ENCODE measurements at places on chromosomes 7 and 10.

- DNase-seq = peak; percentile 40
These were observed 13.0 kb upstream of the DHTKD1 start for GRCh38 chr10:12055732-12056131.

DNA sequence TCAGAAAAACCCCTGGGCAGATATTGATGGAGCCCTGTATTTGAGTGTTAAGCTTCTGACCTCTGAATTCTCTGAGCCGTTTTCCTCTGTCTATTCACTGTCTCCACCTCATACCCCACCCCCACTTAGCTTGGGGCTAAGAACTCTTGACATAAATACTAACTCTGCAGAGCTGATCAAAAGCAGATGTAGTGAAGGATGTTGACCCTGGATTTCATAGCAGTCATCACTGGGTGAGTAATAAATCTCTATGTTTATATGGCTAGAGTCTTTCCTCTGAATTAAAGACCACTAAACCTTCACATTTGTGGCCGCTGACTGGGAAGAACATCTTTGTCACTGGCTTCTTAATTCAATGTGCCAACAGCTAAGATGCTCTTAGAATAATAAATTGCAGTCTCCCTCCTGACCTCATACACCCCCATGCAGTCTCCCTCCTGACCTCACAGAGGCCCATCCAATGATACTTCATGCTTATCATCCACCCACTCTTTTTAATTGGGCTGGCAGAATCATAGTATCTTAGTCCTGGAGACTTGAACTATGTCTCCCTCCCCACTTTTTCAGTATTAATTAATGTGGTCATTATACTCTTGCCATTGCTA lies 78.0 kb upstream of the MACROH2A2 start:
- no peak for DNase-seq

- peak; percentile 57 for DNase-seq
These were observed 181.7 kb downstream of the PLXNA4 start for GRCh38 chr7:132394283-132395198.

DNA sequence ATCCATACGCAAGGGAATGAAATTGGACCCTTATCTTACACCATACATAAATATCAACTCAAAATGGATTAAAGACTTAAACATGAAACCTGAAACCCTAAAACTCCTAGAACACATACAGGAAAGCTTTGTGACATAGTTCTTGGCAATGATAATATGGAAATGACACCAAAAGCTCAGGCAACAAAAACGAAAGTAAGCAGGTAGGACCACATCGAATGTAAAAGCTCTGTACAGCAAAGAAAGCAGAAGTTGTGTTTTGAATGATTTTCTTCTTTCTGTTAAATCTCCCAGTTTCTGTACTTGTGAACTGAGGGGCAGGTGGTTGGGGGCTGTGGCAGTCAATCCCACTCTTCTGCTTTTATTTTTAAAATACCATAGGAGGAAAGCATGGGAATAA lies 368.4 kb upstream of the PODXL start:
- no peak for DNase-seq

DNA sequence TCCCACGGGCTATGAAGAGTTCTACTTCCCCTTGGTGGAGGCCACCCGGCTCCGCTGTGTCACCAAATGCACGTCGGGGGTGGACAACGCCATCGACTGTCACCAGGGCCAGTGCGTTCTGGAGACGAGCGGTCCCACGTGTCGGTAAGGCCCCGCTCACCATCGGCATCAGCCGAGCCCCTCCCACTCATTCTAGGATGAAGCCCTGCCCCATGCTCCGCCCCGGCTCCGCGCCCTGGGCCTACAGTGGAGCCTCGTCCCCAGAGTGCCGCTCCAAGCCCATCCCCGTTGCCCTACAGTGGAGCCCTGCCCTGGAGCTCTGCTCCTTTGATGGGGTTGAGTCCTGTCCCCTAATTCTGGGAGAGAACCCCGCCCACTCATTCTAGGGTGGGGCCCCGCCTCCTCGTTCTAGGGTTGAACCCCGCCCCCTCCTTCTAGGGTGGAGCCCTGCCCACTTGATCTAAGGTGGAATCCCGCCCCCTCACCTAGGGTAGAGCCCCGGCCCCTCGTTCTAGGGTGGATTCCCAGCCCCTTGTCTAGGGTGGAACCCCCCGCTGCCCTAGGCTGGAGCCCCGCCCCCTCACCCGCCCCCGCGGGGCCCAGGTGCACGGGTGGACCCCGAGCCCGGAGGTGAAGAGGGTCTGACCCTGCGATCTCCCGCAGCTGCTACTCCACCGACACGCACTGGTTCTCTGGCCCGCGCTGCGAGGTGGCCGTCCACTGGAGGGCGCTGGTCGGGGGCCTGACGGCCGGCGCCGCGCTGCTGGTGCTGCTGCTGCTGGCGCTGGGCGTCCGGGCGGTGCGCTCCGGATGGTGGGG lies 3.4 kb upstream of the MUC12 start:
- peak; percentile 88 for DNase-seq

DNA sequence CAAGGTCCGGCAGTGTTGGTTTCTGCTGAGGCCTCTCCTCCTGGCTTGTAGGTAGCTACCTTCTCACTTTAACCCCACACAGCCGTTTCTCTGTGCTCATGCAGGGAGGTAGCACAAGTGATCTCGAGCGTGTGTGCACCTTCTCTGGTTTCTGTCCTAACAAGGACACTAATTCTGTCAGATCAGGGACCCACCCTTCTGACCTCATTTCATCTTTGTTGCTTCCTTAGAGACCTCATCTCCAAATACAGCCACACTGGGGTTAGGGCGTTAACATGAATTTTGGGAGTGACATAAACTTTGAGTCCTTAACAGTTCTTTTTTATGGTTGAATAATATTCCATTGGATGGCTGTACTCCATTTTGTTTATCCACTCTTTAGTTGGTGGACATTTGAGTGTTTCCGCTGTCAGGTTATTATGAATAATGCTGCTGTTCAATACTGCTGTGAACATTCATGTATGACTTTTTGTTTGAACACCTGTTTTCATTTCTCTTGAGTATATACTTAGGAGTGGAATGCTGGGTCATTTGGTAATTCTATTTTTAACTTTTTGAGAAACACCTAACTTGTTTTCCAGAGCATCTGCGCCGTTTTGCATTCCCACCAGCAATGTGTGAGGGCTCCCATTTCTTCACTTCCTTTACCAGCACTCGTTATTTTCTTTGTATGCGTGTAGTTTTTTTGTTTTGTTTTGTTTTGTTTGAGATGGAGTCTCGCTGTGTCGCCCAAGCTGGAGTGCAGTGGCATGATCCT lies 57.5 kb downstream of the LCOR start:
- no peak for DNase-seq

DNA sequence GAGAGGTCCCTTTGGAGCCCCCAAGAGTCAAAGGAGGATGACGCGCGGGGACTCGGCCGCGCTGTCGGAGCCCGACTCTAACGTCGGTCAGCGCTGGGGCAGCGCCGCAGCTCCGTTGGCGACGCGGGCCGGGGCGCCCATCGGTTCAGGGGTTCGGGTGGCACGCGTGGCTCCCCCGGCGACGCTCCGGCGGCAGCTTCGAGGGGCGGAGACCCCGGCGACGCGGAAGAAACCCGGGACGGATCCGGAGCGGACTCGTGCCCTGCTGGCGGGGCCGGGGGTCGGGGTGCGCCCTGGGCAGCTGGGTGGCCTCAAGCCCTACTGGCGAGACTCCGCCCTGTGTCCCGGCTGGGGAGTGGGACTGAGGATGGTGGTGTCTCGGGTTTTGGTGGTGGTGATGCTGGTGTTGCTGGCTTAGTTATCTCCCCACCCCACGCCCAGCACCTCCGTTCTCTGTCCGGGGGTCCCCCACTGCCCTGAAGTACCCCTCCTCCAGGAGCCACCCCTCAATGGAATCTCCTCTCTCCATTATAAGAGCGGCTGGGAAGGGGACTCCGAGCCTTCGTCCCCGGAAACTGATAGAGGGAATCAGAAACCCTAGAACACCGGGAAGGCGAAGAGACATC lies at the start of gene NAT16:
NAT16 (minus strand) TSS at position 164 of the 626 bp plus-strand sequence. CDS start 5,486 bp downstream, outside the sequence.
- DNase-seq = peak; percentile 12

DNA sequence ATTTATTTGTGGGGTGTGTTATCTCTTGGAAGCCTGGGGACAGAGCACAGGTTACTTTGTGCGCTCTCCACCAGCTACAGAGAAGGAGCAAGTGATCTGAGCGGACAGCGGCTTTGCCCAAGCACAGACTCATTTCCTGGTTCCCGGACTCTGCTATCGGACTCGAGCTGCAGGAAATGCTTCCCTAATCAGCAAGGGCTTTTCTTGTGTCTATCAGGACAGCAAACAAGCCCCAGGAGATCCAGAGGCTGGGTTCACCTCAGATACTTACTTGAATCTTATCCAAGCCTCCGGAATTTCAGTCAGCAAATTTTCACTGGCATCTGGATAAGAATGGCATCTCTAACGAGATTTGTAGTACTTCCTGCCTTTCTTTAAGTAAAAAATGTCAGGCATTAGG lies 27.8 kb downstream of the MRC1 start:
- peak; percentile 47 for DNase-seq

DNA sequence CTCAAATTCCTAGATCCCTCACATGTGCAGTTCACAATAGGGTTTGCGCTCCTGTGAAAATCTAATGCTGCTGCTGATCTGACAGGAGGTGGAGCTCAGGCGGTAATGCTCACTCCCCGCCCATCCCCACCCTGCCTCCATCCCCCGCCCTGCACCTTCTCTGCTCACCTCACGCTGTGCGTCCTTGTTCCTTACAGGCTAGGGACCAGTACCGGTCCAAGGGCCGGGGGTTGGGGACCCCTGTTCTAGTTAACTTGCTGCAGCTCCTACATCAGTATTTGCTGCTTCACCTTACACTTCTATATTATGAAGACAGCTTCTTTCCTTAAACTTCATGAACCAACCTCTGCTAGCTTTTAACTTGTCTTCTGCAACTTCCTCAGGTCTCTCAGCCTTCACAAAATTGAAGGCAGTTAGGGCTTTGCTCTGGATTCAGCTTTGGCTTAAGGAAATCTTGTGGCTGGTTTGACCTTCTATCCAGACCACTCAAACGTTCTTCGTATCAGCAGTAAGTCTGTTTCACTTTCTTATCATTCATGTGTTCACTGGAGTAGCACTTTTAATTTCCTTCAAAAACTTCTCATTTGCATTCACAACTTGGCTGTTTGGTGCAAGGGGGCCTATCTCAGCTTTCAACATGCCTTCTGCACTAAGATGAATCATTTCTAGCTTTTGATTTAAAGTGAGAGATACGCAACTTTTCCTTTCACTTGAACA lies 1.7 kb upstream of the TNKS2 start:
- peak; percentile 55 for DNase-seq

GRCh38 chr7:107075863-107076574 lies 31.5 kb downstream of the PRKAR2B start:
- no peak for DNase-seq

DNA sequence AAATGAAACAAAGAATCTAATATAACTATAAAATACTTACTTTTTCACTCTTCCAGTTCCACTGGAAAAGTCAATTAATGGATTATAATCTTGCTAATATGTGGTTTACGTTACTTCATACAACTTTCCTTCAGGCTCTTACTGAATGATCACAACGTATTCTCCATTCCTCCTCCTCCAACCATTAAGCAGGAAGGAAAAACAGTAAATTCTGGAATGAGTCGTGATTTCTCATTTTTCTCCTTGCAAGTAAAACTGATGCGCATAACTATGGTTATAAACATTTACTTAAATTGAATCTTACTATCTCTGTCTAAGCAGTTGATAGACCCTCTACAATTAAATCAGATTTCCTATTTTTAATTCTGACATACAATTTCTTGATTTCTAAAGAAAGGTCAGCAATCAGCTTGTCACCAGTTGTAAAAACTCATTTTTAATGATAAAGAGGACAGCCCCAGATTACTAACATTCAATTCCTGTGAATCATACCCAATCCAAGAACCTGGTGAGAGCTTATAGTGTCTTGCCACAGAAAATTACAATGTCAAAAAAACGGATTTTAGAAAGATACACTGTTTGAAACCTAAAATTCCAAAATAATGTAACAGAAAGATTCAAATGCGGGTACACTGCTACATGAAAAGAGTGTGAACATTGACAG lies 64.3 kb downstream of the EZH2 start:
- DNase-seq = no peak

GRCh38 chr7:103120362-103120761 lies 28.5 kb downstream of the NAPEPLD start:
- DNase-seq = no peak

- DNase-seq = no peak
These were observed 33.5 kb downstream of the GDI2 start for GRCh38 chr10:5779730-5780129.

- no peak for DNase-seq
These were observed 45.1 kb downstream of the CUX1 start for GRCh38 chr7:101862280-101863220.

- no peak for DNase-seq
These were observed 8.9 kb downstream of the FBXL13 start for GRCh38 chr7:103065667-103066066.

DNA sequence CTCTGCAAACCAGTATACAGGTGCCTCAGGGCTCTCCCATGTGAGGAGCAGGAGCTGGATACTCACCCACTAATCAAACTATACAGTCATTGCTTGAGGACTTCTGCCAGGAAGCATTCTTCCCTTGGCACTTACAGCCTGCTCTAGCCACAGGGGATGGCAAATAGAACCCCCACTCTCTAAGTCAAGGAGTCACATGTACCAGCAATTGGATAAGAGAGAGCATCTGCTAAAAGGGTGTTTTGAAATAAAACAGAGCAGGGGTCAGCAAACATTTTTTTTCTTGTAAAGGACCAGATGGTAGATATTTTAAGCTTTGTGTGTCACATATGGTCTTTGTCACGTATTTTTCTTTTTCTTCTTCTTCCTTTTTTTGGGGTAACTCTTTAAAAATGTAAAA lies 865.2 kb upstream of the GHITM start:
- no peak for DNase-seq

DNA sequence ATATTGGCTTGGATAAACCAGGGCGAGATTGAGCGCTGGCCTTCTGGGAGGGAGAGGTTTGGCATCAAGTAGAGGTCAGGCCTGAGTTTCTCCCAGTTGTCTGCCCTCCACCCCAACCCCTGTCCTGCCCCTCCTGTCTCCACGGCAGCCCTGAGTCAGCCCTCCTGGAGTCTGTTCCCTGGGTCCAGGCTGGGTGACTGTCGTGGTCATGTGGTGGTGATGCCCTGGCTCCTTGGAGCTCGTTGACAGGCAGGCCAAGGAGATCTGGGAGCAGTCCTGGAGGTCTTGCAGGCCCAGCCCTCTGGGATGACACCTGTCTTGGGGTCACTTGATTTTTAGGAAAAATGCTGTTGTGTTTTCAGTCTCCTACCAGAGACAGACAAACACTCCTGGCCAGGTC lies 53.6 kb upstream of the PODXL start:
- DNase-seq = no peak

Data from large intestine (tissue), 12 donors.